ENCODE measurements at places on chromosomes 12 and 14. TPM values are rescaled to one million over a fixed set of nuclear protein-coding genes. Genes with fewer than 3 reads are reported as not detected.

DNA sequence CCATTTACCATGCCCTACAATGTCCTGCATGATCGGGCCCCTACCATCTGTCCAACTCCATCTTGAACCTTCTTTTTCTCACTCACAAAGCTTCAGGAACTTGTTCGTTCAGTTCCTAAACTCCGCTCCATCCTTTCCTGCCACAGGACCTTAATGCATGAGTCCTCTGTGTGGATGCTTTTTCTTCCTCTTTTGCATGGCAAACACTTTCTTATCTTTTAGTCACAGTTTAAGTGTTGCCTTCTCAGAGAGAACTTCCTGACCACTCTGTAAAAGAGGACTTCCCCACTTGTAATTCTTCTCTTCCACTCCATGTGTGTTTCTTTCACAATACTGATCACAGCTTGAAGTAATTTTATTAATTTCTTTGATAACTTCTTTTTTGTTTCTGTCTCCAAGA is 54.4 kb upstream of the ETV6 start:
- no peak for DNase-seq

DNA sequence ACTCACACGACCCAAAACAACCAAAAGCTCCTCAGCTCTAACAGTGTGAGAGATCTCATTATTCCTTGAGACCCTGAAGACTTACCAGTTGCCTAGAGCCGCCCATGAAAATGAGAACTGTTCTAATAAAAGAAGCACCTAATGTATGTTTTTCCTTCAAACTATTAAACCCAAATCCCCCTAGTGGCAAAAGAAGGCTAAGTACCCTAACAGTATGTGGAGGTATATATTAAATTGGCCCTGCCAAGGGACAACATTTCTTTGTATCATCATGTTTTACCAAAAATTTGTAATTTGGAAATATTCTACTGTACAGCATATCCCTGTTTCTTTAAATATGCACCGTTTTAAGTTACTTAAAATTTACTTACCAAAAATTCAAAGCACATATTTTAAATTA is 38.0 kb upstream of the PPFIA2 start:
- peak; percentile 9 for DNase-seq

Gene GLS2
- total RNA-seq = not detected

DNA sequence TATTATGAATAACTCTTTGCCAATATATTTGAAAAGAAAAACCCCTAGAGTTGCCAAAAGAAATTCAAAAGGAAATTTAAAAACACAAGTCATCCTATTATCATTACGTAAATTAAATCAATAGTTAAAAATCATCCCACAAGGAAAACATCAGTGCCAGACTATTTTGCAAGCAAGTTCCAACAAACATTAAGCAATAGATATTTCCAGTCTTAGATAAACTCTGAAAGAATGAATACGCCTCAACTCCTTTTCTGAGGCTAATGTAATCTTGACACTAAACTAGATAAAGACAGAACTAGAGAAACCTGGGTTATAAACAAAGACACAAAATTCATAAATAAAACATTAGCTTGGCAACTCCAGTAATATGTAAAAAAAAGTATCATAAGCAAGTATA is 245.9 kb downstream of the FOXN3 start:
- peak; percentile 78 for DNase-seq

Gene TAS2R9
- 0.09 TPM for total RNA-seq

DNA sequence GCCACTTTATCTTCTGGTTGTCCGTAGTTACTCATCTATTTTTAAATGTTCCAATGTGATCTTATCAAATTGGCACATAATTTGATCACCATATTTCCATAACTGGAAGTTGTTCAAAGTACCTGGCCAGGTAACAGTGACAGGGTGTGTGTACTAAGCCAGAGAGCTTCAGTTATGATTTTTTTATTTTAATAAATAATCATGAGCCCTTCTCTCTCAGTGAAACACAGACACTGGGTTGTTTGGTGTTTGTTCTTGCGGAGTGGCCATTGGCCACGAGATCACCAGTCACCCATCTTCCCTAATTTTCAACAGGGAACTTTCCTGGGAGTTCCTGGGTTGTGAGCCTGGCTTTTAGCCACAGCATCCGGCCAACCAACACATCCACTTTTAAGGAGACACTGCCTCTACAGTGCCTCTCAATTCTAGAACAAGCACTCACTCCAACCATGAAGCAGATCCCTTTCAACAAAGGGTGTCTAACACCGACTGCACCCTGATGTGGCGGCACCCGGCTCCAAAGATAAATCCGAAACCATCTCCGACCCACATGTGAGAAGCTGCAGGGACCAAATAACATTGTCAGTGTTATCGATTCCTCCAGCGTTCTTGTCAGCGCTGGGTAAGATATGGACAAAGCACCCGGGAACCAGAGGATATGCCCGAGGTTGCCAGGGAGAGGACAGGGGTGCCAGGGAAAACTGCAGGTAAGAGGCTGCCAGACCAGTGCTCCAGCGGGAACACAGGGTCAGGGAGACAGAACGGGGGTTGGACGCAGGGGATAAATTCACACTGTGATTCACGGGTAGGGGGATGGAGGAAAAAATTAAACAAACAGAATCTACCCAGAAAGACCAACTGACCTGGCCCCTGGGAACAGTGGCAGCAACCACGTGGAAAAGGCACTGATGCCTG is 49.9 kb downstream of the FOXN3 start:
- DNase-seq = peak; percentile 19

- peak; percentile 88 for DNase-seq
These were observed 310.1 kb downstream of the SYT1 start for GRCh38 chr12:79174626-79175025.

GRCh38 chr12:28223025-28223554 is 32.8 kb downstream of the CCDC91 start:
- DNase-seq = no peak

Gene SCFD1
- total RNA-seq = 125 TPM

GRCh38 chr14:95235351-95235750 is 78.0 kb upstream of the DICER1 start:
- DNase-seq = no peak

Gene VRTN
- total RNA-seq = not detected

DNA sequence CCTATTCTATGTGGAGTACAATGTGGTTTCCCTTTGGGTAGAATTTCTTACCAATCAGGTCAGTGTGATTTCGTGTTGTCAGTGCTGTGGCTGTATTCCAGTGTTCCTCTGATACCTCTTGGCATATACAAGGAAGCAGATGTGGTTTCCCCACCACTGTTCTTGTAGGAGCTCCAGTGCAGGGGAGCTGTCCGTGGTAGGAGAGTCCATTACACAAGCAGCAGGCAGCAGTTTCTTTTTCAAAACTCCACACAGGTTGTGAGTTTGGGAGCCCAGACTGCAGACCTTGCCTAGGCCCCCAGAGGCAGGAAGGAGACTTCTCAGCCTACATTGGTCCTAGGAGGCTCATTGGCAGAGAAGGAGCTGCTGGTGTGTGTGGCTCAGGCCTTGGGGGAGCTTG is 452.8 kb downstream of the AACS start:
- peak; percentile 32 for DNase-seq

- no peak for DNase-seq
These were observed 254.8 kb upstream of the FKBP4 start for GRCh38 chr12:2539938-2540337.

- DNase-seq = no peak
These were observed 103.0 kb downstream of the VCPKMT start for GRCh38 chr14:50013198-50013918.

Gene INHBE
- total RNA-seq = 0.99 TPM

- no peak for DNase-seq
These were observed 13.6 kb downstream of the YARS2 start for GRCh38 chr12:32742133-32742532.
